NCI-H187 treated with DMSO at 0.1 percent for 48 hours (cell line): ENCODE measurements at places on chromosomes 13 and 19.

DNA sequence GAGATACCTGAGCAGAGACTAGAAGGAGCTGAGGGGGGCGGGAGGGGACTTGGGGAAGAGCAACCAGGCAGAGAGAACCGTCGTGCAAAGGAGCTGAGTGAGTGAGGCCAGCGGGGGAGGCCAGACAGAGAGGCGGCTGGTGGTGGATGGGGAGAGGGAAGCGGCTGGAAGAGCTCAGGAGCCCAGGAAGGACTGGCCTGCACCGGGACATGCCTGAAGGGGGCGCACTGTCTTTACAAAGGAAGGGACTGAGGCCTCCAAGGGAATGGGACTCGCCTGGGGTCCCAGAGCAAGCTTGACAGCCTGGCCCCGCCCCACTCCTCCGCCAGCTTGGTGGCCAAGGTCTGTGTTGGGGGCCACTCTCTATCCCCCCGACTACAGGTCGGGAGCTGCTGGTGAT, 14.9 kb downstream of the ONECUT3 start:
- DNase-seq: no peak

DNA sequence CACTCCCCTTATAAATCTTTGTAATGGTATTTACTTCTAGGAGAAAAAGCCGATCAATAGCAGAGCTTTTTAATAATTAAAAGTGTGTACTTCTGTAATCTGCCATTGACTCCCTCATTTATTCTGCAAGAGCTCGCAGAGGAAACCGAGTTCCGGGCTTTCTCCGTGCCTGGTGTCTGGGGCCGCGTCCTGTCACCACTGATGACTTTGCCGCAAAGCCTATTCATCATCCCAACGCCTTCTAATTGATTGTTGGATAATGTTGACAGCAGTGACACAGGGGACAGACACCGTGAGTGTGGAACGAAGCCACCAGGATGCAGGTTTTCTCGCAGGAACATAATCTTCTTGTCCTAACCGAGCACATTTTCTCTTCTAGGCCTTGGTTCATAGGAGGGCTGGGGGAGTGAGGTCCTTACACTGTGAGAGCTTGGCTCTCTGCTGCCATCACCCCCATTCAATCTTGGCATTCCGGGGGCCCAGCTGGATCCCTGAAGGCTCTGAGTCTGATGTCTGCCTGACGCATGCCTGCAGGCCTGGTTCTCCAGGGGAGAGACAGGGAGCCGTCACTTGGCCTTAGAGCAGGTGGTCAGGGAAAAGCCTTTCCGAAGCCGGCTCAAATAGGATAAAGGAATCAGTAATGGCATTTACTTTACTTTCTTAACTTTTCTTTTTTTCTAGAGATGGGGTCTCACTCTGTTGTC, 110.3 kb downstream of the KDM4B start:
- DNase-seq: no peak

DNA sequence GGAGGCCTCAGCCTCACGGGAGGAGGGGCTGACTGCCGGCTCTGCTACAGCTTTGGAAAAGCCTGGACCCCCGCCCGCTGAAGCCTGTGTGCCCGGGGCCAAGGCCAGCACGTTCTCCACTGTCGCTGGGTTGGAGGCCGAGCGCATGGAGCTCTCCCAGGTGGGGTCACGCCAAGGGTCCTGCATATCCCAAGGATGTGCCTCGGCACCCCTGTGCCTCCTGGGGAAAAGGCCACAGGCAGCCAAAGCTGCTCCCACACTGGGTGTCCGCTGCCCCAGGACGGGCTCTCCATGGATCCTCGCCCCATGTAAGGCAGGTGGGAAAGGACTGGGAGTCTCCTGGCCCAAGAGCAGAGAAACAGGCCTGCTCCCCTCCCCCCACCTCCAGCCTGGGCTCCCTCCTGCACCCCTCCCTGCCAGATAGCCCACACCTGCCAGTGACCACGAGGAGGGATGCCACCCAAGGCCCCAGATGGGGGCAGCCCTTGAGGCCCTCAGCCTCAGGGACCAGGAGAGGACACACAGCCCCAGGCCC, 64.0 kb downstream of the MLLT1 start:
- DNase-seq: no peak

DNA sequence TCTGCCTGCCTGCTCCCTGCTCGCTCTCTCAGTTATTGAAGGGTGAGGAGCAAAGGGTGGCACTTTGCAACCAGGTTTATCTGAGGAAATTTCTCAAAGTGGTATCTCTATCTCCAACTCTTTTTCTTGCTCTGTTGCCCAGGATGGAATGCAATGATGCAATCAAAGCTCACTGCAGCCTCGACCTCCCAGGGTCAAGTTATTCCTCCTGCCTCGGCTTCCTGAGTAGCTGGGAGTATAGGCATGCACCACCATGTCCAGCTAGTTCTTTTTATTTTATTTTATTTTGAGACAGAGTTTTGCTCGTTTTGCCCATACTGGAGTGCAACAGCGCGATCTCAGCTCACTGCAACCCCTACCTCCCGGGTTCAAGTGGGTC, 4.9 kb downstream of the ACTMAP start:
- no peak for DNase-seq

- DNase-seq: no peak
Measured at GRCh38 chr19:2549701-2550191, 73.8 kb downstream of the GADD45B start.

GRCh38 chr19:7117248-7117647, 47.7 kb downstream of the ZNF557 start:
- no peak for DNase-seq

GRCh38 chr19:24052811-24053210, 34.2 kb upstream of the ZNF254 start:
- DNase-seq: no peak

DNA sequence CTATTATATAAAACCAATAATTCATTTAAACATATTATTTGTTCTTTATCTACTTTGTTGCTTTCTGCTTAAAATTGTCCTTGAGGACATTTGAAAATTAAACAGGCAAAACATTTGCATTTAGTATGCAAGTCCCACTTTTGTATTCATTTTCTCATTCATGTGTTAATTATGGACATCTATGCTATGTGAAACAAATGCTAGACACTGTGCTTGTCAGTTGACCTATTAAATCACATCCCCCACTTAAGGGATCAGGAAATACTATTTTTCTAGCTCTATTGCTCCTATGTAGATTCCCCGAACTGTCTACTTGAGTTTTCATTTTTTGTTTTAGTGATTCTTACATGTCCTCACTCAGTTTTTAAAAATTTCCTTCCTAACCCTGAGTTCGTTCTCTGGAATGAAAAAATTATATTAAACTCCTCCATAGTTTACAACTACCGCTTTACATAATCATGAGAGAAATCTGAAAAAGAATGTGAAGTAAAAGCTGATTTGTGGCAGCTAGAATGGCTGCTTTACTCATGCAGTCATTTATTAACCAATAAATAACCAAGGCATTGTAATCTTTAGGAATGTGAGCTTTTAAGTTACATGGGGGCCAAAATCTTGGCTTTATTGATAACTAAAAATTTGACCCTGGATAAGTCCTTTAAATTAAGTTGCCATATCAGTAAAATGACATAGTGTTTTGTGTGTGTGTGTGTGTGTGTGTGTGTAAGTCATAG, 188.5 kb downstream of the LIG4 start:
- DNase-seq: no peak

DNA sequence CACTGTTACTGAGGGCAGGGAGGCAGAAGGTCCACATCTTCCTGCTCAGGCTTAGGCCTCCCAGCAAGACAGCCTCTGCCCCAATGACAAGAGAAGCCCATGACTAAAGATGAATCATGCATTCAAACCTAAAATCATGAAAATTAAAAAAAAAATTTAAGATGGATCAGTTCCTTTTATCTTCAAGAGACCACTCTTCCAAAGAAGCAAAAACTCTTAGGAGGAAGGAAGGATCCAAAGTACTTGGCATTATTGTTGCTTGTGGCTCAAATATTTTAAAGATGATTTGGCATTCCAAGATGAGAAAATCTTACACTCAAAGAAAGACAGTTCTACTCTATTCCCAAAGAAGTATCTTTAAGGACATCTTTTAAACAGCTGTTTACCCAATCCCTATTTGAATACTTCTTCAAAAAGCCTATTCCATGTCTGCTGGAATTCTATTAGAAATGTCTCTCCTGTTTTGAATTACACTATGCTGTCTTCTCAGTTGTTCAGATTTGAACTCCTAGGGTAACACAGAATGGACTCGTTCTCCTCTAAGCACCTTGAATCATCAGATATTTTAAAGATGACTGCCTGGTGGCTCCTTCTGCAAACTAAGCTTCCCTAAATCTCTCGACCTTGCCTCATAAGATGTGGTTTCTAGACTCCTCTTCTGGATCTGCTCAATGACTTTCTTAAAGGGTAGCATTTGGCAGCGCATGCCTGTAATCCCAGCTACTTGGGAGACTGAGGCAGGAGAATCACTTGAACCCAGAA, 7.0 kb downstream of the SERP2 start:
- no peak for DNase-seq

GRCh38 chr19:52662631-52663030, 24.5 kb upstream of the ZNF83 start:
- DNase-seq: no peak

DNA sequence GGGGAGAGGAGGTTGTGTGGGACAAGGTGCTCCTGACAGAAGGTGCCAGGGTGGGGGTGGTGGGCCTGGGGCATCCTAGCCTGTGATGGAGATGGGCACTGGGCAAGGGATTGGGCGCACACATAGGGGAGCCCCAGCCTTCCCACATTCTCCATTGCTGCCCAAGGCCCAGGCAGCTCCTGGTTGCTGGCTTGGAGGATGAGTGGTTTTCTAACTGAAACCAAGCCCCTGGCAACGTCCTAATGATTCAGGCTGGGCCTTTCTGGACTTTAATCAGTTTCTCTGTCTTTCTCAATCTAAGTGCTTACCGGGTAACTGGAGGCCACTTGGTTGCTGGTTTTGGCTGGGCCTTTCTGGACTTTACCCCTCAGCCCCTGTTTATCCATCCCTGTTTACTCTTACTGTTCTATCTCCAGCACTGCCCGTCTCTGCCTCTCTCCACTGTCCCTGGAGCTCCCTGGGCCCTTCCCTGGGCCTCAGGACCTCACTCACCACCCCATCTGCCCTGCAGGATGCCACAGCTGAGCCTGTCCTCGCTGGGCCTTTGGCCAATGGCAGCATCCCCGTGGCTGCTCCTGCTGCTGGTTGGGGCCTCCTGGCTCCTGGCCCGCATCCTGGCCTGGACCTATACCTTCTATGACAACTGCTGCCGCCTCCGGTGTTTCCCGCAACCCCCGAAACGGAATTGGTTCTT, 354 bp downstream of the CYP4F3 start:
- DNase-seq: no peak

GRCh38 chr13:63972328-63972727, 2556.7 kb upstream of the PCDH20 start:
- DNase-seq: no peak

DNA sequence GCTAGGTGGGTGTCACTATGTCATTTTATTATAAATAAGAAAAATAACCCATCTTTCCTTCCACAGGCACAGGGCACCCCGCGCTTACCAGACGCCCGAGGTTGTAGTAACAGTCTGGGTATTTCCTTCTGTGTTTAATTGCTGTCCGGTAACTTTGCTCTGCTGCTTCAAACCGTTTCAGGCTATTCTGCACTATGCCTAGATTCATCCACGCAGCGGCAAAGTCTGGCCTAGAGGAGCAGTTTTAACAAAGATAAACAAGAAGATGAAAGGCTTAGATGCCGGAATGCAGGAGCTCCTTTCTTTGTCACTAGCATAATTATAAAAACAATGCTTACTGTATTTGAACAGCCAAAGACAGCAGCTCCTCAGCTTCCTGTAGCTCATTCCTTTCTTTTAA, 36.9 kb upstream of the GGACT start:
- no peak for DNase-seq

DNA sequence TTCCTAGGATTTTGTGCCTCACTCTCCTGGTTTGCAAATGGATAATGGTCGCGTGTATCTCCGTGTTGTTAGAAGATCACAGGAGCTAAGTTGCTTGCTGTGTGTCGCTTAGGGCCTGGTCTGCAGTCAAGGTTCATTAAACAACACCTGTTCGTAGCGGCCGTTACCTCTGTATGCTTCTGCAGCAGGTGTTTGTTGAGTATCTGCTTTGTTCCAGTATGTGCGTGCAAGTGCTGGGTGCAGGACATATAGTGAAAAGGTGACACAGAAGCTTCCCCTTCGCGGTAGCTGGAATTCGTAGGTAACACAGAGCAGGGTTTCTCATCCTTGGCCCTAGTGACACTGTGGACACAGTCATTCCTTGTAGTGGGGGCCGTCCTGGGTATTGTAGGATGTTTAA, 5.4 kb downstream of the MED25 start:
- DNase-seq: peak; percentile 84

GRCh38 chr13:76383676-76384461, 502.3 kb downstream of the KCTD12 start:
- DNase-seq: no peak

DNA sequence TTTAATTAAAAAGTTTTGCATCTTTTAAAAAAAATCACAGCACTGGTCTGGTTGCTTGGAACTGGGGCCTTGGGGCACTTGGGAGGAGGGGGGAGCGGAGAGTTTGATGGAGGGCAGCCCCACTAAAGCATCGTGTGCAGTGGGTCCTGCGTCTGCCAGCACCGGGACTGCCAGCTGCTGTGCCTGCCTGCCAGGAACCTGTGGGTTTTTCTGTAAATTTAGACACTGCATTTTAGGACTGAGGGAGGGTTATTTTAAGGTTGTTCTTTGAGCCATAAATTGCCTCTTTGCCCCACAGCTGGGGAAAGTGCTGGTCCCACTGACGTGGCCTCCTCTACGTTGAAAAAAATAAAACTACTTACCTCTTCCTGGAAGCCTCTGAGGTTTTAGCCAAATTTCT, 2.9 kb downstream of the KLF2 start:
- DNase-seq: no peak

DNA sequence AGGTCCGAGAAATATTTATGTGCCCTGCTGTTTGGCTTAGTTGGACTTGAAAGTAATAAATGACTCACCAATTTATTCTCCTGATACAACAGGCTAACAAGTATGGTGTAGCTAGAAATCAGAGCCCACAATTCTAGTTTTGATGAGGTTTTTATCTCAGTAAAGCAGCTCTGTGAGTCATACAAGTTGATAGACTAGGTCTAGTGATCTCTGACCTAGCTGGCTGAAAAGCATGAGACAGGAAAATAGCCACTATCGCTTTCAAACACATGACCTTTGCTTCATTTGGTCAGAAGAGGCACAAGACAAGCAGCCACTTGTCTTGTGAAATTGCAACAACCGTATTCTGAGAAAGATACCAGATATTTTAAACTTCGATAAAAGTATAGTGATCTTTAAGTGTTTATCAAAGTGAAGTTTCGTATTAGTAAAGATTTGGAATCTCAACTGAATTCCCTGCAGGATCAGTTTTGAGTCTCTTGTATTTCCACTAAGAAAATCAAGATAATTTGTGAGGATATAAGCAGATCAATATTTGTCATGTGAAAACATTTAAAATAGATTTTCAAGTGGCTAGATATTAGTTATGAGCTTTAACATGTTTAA, 126.7 kb downstream of the MAB21L1 start:
- DNase-seq: no peak

- DNase-seq: no peak
Measured at GRCh38 chr19:46696052-46696451, 20.9 kb downstream of the PRKD2 start.

DNA sequence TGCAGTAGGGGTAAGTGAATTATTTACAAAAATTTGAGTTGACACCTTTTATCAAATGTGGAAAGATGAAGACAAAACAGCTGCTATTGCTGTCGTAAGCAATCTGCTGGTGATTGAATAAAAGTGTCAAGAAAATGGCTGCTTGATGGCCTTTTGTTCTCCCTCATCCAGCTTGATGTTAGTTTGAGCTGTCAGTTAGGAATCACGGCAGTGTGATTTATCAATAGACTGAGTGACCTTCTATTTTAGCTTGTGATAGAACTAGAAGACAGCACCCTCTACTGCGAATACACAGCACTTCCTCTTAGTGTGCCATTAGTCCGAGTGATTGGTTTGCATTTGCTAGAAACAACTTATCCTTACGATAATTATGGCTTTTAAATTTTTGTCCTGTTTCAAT, 76.3 kb downstream of the MZT1 start:
- DNase-seq: no peak
